IMR-90 (cell line): ENCODE measurements at places on chromosomes 7 and 10. TPM values are rescaled to one million over a fixed set of nuclear protein-coding genes. Genes with fewer than 3 reads are reported as not detected.

TACR2 gene
- total RNA-seq = not detected in 2 replicates

SHOC2 gene
- 47.5 TPM in 2 replicates for total RNA-seq

C7orf57 gene
- not detected in 2 replicates for total RNA-seq

TCERG1L gene
- not detected in 2 replicates for total RNA-seq

SFRP5 gene
- not detected in 2 replicates for total RNA-seq

SFRP4 gene
- not detected in 2 replicates for total RNA-seq

MYH16 gene
- total RNA-seq = 0.18 and 0.28 TPM in 2 replicates

TEX47 gene
- total RNA-seq = not detected in 2 replicates

KIFBP gene
- 51.3 and 67.2 TPM in 2 replicates for total RNA-seq

C10orf53 gene
- not detected in 2 replicates for total RNA-seq

SLC18A3 gene
- not detected in 2 replicates for total RNA-seq

RAB19 gene
- not detected in 2 replicates for total RNA-seq
